ENCODE measurements at places on chromosomes 5 and 9.

GRCh38 chr5:144122081-144122480 lies 48.4 kb downstream of the YIPF5 start:
- no peak for DNase-seq

GRCh38 chr5:39209924-39210323 lies 9.4 kb downstream of the FYB1 start:
- DNase-seq: no peak

- peak; percentile 62 for DNase-seq
These were observed 46.1 kb downstream of the DCP2 start for GRCh38 chr5:113022661-113023060.

GRCh38 chr9:2628919-2629318 lies 7.3 kb downstream of the VLDLR start:
- no peak for DNase-seq

GRCh38 chr5:156076912-156077311 lies 250.1 kb upstream of the SGCD start:
- DNase-seq: no peak

DNA sequence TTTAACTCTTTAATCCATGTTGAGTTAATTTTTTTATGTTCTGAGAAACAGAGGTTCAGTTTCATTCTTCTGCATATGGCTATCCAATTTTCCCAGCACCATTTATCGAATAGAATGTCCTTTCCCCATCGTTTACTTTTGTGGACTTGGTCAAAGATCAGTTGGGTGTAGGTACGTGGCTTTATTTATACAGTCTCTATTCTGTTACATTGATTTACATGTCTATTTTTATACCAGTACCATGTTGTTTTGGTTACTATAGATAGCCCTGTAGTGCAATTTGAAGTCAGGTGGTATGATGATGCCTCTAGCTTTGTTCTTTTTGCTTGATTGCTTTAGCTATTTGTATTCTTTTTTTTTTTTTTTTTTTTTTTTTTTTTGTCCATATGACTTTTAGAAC lies 462.0 kb downstream of the HTR1A start:
- no peak for DNase-seq

DNA sequence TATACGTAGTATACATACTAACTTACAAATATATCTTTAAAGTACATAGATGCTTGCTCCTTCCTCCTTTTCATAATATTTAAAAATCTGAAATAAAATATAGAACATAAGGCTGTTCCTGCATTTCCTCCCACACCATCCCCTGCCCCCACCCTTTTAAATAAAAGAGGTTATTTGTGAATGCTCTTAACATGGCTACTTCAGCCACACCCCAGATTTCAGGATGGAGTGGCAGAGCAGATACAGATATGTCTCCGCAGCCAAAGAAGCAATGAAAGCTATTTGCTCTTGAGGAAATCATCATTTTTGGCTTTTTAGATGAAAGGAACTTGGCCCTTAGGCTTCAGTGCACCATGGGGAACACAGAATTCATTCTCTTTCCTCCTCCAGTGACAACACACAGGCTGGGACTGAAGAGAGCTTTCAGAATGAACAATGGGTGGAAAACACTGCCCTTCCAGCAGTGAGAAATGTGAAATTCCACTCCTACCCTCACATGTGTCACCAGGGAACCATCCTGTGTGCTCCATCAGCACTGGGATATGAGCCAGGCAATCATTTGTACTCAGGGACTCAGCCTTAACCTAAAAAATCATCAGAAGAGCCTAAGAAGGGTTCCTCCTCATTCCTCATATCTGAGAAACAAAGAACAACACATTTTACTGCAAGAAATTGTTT lies 134.3 kb downstream of the PPP2R2B start:
- no peak for DNase-seq

GRCh38 chr5:96984506-96985192 lies 48.8 kb downstream of the LNPEP start:
- no peak for DNase-seq

DNA sequence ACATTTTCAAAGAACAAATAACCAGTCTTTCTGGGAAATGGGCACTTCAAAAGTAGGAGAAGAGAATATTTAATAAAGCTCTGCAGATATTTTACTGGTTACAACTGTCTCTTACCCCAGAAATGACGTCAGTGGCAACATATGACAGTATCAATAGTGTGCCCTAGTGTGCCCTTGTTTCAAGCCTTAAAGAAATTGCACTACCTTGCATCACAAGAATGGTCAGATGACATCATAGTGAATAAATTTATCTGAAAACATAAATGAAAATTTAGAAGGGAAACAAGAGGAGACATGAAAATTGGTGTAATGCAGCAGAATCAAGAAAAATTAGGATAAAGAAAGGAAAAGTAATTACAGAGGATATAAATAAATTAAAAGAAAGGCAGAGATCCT lies 176.7 kb downstream of the GNAQ start:
- DNase-seq: no peak

- DNase-seq: no peak
These were observed 43.6 kb downstream of the SEMA5A start for GRCh38 chr5:9502050-9502834.

DNA sequence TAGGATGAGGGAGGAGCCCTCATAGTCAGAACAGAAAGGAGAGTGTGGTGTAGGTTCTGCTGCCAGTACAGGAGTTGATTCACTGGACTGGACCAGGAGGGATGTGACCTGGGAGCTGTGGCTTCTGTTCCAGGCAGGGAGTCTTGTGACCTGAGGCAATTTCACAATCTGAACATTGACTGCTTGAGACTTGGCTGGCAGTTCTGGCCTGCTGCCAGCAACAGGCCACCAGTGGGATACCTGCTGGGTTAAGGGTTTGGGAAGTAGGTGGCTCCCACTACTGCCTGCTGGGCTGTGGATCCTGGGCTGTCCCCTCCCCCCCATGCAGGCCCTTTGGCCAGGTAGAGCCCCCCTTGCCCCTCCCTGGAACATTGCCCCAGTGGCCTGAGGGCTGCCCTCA lies 268.6 kb upstream of the ARRDC3 start:
- DNase-seq: no peak

- DNase-seq: no peak
These were observed 160.2 kb downstream of the SSBP2 start for GRCh38 chr5:81590498-81591384.

All from HCEC 1CT (cell line).